ENCODE measurements at places on chromosomes 2 and 18. TPM values are rescaled to one million over a fixed set of nuclear protein-coding genes. Genes with fewer than 3 reads are reported as not detected.
A peak's percentile ranks its signal among the peaks of the same experiment; 100 is the strongest.

- DNase-seq = no peak
Measured at GRCh38 chr2:173286153-173286809, 68.4 kb upstream of the CDCA7 start.

Gene PTPN2
- 31.0 TPM for total RNA-seq

GRCh38 chr2:26666671-26667070 is 25.5 kb upstream of the CIB4 start:
- no peak for DNase-seq

Gene C2orf74
- 17.2 TPM for total RNA-seq

- DNase-seq = no peak
Measured at GRCh38 chr2:191202209-191202721, 42.9 kb upstream of the MYO1B start.

- DNase-seq = no peak
Measured at GRCh38 chr2:79980816-79981215, 323.7 kb downstream of the LRRTM1 start.

- DNase-seq = no peak
Measured at GRCh38 chr2:130840506-130840905, 3.8 kb downstream of the ARHGEF4 start.

Gene ADD2
- total RNA-seq = 0.95 TPM

Gene LCT
- total RNA-seq = not detected

DNA sequence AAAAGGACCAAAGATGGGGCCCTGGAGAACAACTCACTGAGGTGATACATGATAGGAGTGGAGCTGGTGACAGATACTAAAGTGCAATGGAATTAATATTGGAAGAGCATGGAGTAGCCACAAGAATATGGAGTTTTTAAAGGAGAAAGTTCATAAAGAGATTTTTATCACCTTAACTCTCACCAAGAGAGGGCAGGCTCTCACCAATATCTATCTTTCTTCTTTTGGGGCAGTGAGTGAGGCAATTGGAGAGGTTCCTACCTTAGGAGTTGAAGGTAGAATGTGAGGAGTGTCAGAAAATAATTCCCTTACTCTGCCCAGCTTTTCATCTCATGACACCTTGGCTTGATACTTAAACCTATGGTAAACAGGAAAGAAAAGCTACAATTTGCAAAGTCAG is 233.7 kb upstream of the CWC22 start:
- DNase-seq = no peak

DNA sequence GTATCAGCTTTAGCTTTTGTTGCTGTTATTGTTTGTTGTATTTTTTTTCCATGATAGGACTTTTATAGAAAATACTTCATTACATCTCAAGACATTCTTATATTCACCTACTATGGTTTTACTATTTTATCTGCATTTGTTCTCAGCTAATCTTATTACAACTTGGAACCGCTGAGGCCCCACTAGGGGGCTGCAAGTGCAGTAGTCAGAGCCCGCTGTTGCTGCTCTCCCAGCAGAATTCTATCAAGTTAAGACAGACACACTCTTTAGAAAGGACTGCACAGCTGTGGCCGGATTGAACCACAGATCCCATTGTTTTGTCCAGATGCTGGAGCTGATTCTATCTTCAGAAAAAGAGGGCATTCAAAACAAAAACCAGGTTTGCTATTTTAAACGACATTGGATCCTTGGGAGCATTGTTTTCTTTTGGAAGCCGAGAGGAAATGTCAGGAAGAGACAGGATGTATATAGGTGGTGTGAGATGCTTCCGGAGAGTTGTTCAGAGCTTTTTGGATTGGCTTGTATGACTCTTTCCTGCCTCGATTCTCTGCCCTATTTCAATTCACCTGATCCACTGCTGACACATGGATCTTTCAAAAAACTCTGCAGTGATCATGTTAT is 105.7 kb upstream of the GAREM1 start:
- DNase-seq = no peak

GRCh38 chr18:21958707-21959450 is 210.5 kb upstream of the GATA6 start:
- DNase-seq = no peak

DNA sequence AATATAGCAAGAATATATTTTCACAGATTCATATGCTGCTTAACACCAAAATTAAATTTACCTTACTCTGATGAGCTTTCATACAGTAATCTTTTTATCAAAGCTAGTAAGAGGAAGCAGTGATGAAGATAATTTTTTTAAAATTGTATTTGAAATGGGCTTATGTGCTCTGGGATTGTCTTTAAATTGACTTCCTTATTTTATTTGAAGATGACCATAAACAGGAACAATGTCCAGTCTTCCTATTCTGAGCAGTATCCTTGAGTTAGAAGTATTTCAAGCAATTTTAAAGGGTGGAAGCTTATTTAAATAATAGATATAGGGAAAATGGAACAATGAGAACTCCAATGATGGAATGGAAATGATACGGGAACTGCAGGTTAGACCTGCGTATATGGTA is 211.6 kb downstream of the MCFD2 start:
- DNase-seq = no peak

- DNase-seq = peak; percentile 66
Measured at GRCh38 chr2:20509770-20510490, 63.1 kb downstream of the RHOB start.

Gene TLX2
- 0.12 TPM for total RNA-seq

Measured in mucosa of gallbladder (tissue), 1 donor.